Ureter (tissue), 1 donor: ENCODE measurements at places on chromosomes 2 and 18.

- no peak for DNase-seq
These were observed 78.9 kb downstream of the CERS6 start for GRCh38 chr2:168534926-168535325.

- DNase-seq = no peak
These were observed 110.7 kb downstream of the SH3RF3 start for GRCh38 chr2:109239720-109240119.

DNA sequence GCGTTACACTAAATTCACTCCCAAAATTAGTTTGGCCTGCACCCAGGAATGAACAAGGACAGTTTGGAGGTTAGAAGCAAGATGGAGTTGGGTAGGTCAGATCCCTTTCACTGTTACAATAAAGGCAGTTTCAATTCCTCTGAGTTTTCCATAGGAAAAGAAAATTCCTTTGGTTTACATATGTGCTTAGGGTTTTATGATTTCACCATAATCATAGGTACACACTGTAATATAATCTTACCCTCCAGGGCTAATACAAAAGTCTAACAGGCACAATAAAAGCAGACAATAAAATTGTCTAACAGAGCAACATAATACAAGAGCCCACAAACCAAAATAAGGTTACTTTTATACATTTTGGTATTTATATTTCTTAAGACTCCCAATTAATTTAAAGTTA, 391.5 kb upstream of the KCNJ3 start:
- no peak for DNase-seq

GRCh38 chr2:10613263-10613662, 76.5 kb downstream of the NOL10 start:
- no peak for DNase-seq

- DNase-seq = no peak
These were observed 59.5 kb upstream of the BCL2L11 start for GRCh38 chr2:111061191-111061590.

DNA sequence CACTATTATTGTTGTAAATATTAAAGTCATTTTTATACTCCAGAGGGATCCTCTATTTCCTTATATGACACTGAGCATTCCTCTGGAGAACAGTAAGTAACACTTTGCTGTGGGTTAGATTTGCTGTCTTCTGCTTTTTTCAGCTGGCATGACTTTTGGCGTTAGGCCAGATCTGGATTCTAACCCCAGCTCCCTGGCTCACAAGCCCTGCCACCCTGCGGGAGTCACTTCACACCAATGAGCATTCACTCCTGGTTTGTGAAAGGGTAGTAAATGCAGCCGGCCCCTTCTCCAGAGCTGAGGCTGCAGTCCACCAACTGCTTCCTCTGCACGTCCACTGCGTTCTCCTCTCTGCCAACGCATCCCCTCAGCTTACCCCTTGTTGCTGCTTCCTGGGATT, 373.8 kb upstream of the RAB6C start:
- DNase-seq = no peak

DNA sequence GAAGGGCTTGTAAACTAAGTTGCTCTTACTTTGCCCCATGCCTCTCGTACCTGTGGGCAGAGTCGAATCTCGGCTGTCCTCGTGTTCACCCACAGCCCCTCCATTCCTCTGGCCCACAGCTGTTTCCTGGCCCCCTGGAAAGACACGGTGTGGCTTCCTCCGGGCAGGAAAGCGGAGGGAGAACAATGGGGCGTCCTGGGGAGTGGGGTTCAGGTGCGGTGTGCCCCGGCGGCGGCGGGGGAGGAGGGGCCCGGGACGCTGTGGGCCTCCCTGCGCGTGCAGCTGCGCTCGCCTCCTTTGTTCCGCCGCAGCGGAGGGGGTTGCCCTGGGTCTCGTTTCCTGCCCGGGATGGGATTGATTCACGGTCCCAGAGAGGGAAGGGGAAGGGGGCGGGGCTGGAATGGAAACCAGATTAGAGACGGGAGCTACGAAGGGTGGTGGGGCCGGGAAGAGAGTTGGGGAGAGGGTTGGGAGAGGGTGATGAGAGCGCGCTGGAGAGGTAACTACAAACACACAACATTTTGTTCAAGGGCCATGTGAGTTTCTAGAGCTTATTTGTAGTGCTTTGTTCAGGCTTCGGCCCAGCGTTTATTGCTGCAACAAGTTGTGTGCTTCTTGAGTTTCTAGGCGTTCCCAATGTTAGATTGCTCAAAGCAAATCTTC, 796 bp downstream of the MYO1B start:
- DNase-seq = peak; percentile 69

GRCh38 chr2:69581774-69582581, 61.6 kb downstream of the AAK1 start:
- DNase-seq = no peak

DNA sequence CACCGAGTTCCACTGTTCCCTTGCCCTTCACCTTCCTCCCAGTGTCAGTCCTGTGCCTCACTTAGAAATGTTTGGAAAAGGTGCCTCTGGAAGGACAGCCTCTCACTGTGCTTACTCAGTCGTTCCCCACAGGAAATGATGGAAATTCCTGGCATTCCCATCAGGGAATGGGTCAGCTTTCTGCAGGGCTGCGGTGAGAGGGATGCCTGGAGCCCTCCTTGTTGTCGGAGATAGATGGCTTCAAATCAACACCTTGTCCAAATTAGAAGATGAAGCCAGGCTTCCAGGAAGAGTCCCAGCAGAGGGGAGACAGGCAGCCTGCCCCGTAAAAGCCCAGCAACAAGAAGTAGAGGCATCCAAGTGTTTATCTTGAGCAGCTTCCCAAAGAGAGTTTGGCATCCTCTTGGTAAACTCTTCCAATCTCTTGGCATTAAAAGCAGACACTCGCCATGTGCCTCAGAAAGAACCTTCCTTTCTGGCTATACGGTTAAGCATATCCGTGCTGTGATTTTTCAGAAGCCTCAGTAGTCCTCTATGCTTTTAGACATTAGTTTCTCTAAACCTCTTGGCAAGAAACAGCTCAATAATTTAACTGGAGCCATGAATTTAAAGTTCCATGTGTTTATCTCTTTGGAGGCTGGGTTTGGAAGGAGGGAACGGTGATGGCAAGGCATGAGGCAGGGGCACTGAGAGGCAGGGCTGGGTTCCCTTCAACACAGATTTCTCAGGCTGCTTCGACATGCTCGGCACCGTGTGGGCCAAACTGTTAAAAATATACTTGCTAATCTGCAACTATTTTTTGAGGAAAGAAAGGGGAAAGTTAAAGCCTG, 25.1 kb downstream of the COLEC12 start:
- no peak for DNase-seq

GRCh38 chr2:155839991-155840390, 492.5 kb downstream of the NR4A2 start:
- DNase-seq = no peak

- DNase-seq = no peak
These were observed 41.3 kb downstream of the VPS54 start for GRCh38 chr2:63977904-63978303.

DNA sequence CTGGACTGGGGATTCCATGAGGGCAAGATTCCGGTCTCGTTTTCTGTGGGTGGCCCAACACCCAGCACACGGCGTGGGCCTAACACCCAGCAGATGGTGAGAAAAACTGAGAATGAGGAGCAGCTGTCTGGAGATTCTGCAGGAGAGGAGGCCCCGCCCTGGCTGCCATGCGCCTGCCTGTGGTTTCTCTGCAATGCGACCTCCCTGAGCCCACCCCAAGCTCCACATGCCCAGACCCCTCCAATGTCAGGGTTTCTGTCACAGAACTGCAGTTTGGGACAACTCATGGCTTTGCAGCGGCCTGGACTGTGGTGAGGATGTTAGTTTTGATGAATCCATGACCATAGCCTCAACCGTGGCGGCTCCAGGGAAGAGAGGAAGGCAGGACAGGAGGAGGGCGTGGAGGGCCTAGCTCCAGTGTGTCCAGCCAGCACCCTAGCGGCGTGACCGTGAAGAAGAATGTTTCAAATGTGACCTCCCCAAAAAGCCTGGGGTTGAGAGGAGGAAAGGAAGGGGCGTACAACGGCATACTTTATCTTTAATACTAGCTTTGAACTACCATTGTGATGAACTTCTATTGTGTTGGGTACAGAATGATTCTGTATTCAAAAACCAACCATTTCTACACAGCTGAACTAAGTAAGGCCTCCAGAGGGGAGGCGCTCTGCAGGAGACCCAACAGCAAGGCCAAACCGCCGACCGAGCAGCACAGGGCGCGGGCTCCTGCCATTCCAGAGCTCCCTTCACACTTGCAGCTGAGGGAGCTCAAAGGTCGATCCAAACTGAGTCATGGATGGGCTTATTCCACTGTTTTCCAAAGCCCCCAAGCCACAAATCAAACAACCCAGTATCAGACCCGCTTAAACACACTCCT, 3.4 kb downstream of the PXDN start:
- DNase-seq = peak; percentile 37

- DNase-seq = no peak
These were observed 70.5 kb downstream of the CPS1 start for GRCh38 chr2:210626849-210627248.
